Stimulated activated CD8-positive, alpha-beta memory T cell treated with anti-CD3 and anti-CD28 coated beads, Interleukin-4, amount 100 ng/mL, for 4 hours (primary cell): ENCODE measurements at places on chromosomes 7 and 10.

GRCh38 chr10:50556237-50557120, 67.3 kb downstream of the SGMS1 start:
- no peak for DNase-seq

DNA sequence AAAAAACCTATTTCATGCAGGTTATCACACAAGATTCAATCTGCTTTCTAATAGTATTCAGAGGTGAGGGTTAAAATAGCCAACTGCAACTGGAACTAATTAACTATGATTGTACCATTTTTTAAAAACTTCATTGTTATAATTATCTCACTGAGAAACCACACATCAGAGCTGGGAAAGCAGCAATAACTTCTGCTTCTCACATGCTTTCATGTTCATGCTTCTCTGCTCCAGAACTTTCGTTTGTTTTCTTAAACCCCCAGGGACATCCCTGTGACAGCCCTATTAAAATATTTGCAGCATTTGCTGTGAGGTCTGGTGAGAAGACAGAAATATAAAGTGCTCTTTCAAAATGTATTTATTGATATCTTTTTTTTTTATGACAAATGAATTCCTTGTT, 389.0 kb upstream of the SORCS1 start:
- no peak for DNase-seq

- no peak for DNase-seq
Measured at GRCh38 chr10:71273506-71273905, 45.6 kb upstream of the SLC29A3 start.

- no peak for DNase-seq
Measured at GRCh38 chr7:44378744-44379143, 53.4 kb upstream of the CAMK2B start.

DNA sequence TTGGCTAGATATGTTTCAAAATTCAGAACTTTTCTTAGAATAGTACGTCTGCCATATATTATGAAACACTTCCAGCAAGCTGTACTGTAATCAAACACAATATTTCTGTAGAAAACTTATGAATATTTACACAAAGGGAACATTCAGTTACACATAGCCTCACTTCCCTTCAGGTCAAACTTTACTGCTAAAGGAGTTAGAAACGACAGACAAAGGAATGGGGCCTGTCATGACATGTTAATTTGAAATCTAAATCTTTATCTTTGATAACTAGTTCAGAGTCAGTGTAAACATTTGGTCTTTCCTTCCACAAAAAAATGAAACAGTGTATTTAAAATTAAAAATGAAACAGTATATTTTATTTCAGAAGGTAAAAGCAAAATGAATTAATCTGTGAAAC, 1.0 kb upstream of the CROT start:
- no peak for DNase-seq

DNA sequence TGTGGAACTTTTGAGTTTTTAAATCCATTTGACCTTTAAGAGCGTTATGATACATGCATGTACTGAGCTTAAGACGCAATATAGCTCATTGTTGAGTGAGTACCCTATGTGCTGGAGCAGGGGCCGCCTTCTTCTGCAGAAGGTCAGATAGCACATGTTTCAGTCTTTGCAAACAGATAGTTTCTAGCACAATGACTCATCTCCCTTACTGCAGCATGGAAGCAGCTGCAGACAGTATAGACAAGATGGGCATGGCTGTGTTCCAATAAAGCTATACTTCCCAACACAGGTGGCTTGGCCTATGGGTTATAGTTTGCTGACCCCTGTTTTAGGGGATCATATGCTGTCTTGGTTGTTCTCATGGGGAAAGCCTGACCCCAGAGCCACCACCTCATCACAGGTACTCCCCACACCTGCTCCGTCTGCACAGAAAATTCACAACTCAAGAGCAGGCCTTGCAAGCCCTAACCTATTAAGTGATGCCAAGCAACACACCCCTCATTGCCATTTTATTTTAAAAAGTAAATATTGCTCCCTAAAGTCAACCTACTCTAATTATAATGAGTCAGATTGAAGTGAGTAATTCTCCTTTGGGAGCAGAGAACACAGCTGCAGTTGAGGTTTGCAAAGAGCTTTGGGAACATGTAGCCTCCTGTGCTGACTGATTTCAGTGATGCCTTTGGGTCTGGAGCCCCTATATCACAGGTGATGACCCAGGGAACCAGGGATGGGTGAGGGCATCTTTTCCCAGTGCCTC, 330.1 kb downstream of the PAXIP1 start:
- DNase-seq, result no peak

DNA sequence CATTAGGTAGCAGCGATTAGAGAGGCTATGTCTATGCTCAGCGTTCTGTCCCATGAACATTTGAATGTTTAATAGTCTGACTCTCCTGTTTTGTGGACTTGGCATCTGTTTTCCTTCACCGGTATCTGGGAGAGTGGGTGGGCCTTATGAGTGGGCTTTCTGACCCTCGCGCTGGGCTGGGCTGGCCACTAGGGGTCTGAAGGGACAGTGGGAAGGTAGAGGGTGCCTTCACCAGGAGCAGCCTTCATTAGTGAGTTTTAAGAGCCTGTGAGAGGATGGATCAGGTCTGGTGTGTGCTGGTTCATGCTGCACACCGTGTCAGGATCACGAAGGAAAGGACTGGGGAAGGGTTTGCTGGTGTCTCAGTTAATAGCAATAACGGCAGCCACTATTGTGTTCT, 33.4 kb downstream of the DCLRE1A start:
- no peak for DNase-seq

- DNase-seq, result no peak
Measured at GRCh38 chr10:63744060-63744941, 223.1 kb downstream of the REEP3 start.

DNA sequence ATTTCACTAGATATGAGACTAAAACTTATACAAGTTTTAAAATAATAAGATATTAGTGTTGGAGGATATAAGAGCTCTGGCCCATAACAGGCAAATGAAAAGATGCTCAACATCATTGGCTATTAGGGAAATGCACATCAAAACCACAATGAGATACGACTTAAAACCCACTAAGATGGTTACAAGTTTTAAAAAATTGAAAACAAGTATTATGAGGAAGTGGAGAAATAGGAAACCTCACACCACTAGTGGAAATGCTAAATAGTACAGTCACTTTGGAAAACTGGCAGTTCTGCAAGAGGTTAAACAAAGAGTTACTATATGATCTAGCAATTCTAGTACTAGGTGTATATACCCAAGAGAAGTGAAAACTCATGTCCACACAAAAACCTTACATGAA, 17.2 kb downstream of the PANK1 start:
- DNase-seq, result no peak

DNA sequence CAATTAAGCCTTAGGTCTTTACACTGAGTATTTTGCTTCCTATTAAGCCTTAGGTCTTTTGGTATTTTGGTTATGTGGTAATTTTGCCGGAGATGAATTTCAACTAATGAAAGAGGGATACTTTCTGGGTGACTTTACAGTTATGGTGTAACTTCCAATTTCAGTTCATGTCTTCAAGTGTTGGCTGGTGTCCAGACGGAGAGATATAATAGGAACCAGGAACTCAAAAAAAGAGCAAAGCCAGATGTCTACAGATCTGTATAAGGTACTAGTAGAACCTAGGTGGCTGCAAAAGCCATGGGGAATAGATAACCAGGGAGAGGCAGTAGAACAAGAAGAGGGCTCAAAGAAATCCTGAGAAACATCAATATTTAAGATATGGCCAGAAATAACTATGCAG, 12.3 kb downstream of the ERCC6 start:
- DNase-seq, result no peak

GRCh38 chr7:78420001-78420400, 621.4 kb downstream of the PHTF2 start:
- no peak for DNase-seq

DNA sequence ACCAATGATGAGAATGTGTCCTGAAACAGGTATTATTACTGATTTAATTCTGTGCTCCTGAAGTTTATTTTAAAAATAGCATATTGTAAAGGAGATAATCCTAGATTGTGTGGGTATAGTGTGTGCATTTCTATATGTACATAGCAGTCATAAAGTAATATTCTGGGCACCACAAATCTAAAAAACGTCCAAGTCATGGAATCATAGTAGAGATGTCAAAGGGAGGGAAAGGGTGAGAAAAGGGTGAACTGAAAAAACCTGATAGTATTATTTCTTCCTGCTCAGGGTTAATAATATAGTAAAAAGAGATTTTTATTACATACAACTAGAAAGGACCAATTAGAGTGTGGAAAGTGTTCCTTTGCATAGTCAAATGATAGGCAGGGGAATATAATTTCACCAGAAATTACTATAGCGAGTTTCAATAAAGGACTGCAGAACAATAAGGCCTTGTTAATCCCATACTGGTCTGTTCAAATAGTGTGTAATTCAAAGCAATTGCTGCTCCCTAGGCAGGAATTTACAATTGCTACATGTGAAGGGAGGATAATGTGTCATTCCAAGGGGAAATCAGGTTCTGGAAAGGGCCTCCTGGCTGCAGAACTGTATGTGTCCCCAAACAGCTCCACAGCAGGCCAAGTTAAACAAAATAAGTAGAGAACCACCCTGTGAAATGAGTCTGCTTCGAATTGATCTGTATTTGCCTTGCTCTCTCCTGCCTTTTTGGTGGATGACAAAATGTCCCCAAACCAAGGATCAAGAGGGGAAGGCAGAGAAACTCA, 42.5 kb upstream of the KMT2E start:
- DNase-seq, result no peak

DNA sequence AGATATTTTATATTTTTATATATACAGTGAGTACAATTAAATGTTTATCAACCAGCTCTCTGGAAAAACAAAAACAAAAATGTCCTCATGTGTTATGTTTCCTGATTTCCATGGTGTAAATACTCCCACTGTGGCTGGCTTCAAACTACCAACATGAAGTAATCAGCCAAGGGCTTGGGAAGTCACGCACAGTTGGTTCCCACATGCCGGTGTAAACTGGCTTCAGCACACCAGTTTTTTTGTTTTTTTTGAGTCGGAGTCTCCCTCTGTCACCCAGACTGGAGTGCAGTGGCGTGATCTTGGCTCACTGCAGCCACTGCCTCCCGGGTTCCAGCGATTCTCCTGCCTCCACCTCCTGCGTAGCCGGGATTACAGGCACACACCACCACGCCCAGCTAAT, 11.8 kb downstream of the OSBPL3 start:
- no peak for DNase-seq

DNA sequence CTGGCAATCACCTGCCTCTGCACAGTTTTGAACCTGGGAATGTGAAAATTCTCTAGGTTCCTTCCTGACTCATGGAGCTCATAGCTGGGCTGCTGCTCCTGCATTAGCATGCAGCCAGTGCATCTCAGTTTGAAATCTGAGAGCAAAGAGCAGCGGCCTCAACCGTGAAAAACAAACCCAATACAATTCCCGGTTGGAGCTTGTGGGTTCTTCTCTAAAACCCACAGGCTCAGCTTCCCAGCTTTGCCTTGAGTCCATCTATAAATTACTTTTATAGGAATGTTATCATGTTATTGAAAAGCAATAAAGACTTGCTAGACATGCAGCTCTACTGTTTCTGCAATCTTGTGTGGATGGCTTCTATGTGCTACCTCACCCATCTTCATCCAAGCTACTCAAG, 191.7 kb downstream of the CXCL12 start:
- DNase-seq, result no peak

- DNase-seq, result no peak
Measured at GRCh38 chr10:131786756-131787605, 113.8 kb upstream of the PPP2R2D start.

DNA sequence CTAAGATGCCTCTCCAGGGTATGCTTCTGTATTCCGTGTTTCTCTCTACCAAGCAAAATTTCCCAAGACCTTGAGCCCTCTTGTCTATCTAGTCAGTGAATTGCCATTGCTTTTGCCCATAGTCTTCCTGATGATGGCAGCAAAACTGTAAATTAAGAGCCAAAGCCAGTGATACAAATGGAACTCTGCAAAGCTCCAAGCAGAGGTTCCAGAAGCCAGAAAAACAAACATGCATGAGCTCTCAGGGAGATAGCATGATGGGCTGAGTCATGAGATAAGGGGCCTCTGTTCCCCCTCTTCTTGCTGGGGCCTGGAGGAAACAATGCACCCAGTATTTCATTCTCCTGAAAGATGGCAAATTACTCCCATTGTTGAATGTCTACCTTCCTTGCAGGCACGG, 24.7 kb downstream of the LSMEM1 start:
- DNase-seq, result no peak

- no peak for DNase-seq
Measured at GRCh38 chr7:1586827-1587705, 17.2 kb upstream of the PSMG3 start.

- no peak for DNase-seq
Measured at GRCh38 chr7:130880668-130881067, 146.7 kb upstream of the KLF14 start.

DNA sequence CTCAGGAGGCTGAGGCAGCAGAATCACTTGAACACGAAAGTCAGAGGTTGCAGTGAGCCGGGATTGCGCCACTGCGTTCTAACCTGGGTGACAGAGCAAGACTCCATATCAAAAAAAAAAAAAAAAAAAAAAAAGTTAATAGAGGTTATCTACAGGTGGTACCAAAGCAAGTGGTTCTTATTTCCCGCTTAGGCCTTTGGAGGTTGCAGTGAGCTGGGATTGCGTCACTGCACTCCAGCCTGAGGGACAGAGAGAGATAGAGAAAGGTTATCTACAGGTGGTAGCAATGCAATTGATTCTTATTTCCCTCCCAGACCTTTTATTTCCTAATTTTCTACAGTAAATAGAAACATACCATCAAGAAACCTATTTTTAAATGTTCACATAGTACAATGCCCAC, 98.2 kb downstream of the DLG5 start:
- no peak for DNase-seq

GRCh38 chr7:106110238-106110560, 1.9 kb downstream of the SYPL1 start:
- no peak for DNase-seq

DNA sequence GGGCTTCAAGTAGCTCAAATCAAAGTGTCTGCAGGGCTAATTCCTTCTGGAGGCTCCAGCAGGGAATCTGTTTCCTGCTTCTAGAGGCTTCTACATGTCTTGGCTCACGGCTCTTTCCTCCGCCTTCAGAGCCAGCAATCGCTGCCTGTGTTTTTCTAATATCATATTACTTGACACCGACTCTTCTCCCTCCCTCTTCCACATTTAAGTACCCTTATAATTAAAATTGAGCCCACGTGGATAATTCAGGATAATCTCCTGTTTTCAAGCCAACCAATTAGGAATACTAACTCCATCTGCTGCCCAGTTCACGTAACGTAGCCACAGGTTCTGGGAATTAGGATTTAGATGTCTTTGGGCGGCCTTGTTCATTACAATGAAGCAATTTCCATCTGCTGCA, 372.2 kb downstream of the DPP6 start:
- no peak for DNase-seq

GRCh38 chr7:41630741-41631140, 72.1 kb downstream of the INHBA start:
- DNase-seq, result no peak

- no peak for DNase-seq
Measured at GRCh38 chr7:142583446-142583845, 165.8 kb upstream of the PRSS1 start.

GRCh38 chr10:20970044-20970443, 72.9 kb upstream of the NEBL start:
- DNase-seq, result no peak

DNA sequence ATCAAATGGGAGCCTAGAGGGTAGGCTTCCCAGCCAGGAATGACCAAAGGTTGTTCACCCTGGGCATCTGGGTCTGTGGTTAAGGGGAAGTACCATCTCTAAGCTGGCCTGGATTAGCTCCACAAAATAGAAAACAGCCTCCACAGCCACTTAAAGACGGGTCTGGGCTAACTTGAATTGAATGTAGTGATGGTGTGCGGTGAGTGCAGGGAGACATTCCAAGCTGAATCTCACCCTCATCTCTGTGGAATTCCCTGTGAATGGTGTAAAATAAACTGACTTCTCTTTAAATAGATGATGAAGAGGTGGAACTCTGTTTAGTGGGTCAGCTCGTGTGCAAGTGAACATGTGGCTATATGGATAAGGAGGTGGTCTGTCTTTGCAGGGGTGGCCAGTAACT, 251.0 kb downstream of the DYNC1I1 start:
- no peak for DNase-seq
